ENCODE measurements at places on chromosomes 13 and 19. TPM values are rescaled to one million over a fixed set of nuclear protein-coding genes. Genes with fewer than 3 reads are reported as not detected.

The MCEMP1 gene
- total RNA-seq = not detected

The TRPC4 gene
- 0.98 TPM for total RNA-seq

The KATNAL1 gene
- total RNA-seq = 17.0 TPM

The ZNF554 gene
- total RNA-seq = 2.0 TPM

The GNG7 gene
- total RNA-seq = 0.98 TPM
